ENCODE measurements at places on chromosomes 4 and X.

DNA sequence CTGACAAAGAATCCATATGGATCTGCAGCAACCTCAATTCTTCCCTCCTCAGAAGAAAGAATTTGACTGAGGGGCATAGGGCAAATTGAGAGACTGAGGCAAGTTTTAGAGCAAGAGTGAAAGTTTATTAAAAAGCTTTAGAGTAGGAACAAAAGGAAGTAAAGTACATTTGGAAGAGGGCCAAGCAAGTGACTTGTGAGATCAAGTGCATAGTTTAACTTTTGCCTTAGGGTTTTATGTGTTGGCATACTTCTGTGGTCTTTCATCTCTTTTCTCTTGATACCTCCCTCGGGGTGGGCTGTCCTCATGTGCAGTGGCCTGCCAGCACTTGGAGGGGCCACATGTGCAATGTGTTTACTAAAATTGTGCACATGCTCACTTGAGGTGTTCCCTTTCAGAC lies 98.0 kb upstream of the MAGEB16 start:
- DNase-seq = no peak

DNA sequence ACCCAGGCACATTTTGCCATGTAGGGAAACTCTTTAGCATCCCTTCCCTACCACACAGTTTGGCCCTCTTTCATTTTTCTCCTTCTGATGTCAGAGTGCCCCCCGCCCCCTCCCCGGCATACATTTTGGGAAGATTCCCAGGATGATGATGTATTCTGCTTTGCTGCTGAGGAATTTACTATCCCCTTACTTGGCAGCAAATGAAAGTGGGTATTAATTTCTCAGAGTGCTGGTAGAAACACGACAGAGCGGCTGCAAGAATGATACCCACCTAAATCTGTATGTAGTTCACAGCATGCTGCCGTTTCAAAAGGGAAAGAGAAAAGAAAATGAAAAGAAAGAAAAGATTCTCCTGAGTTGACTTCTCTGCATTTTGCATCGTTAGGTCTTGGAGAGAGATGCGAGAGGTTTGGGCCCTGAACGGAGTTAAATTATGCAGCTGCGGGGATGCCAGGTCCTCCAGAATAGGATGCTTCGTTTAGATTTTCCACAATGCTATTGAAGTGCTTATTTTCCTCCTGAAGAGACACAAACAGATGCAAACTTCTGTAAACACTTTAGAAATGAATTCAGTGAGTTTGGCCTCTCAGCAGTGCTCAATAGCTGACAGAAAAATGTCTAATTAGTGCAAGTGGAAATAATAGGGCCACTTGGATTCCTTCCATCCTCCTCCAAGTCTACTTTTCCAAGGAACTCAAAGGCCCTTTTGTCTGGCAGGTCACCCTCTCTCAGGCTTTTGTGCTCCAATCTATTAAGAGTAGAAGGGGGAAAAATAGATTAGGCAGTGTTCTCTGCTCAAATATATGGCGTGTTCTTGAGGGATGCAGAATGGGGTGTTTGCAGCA lies 106.2 kb downstream of the ALPK1 start:
- peak; percentile 24 for DNase-seq

DNA sequence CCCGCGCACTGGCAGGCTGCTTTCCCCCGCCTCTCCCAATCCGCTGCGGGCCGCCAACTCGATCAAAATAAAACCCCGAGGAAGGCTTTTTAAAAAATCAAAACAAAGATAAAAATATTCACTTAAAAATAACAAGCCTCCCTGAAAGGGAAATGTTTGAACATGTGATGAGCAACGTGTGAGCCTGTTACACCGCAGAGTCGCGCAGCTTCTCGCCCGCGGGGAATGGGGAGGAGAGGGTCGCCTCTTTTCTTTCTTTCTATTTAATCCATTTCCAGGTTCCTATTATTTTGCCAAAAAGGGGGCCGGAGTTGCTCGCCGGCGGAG lies 326.0 kb upstream of the F9 start:
- DNase-seq = no peak

DNA sequence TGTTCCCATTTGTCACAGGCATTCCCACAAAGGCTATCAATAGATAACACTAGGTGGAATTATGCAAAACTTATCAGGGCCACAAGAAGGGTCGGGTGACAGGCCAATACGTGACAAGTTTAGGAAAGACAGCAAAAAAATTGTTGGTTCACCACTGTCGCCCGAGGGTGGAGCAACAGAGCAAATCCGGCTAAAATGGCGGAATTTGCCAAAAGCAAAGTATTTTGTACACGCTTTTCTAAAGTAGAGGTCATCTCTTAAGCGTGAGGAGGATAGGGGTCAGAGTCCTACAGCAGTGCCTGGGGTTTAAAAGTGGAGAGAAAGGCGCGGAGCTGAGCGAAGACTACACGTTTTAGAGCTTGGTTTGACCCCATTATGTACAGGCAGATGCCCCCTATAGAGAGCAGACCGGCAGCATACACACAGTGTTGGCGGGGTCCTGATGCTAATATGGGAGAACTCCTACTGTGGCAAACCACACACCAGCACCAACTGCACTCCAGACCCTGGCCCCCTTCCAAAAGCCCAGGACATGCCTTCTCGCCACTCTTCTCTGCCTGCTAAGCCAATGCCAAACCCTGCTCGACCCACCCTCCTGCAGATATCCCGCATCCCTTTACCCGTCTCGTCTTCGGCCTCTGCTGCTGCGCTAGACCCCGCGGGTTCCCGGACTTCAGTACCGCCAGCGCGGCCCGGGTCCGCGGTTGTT lies 733 bp downstream of the CCNA2 start:
- DNase-seq = no peak

- DNase-seq = no peak
These were observed 442.7 kb downstream of the RAPGEF2 start for GRCh38 chr4:159545556-159545955.

DNA sequence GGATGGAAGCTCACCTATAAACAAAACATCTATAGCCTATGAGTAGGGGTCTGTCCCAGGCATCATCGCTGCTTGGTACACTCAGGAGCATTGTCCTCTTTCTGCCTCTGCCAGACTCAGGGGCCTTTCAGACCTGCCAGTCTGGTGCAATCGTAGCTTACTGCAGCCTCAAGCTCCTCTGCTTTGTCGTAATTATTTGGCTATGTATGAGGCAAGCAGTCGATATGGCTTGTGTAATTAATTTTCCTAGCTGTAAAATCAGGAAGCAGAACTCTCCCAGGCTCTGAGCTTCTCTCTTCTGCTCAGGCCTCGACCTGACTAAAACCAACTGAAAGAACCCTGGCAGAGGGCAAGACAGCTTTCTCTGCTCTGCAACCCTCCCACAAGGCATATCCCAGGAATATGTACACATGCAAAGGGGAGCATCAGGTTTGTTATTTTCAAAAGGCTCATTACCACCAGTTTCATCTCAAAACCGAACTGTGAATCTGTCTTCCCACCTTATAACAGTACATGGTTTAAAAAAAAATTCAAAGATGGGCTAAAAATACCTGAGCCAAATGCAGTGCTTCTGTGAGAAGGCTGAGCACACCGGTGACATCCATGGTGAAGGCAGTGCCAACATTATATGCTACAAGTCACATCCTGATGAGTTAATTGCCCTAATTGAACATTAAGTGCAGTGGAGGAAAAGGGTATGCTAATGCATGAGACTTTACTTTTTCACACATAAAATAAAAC lies 309.2 kb upstream of the EMCN start:
- no peak for DNase-seq

DNA sequence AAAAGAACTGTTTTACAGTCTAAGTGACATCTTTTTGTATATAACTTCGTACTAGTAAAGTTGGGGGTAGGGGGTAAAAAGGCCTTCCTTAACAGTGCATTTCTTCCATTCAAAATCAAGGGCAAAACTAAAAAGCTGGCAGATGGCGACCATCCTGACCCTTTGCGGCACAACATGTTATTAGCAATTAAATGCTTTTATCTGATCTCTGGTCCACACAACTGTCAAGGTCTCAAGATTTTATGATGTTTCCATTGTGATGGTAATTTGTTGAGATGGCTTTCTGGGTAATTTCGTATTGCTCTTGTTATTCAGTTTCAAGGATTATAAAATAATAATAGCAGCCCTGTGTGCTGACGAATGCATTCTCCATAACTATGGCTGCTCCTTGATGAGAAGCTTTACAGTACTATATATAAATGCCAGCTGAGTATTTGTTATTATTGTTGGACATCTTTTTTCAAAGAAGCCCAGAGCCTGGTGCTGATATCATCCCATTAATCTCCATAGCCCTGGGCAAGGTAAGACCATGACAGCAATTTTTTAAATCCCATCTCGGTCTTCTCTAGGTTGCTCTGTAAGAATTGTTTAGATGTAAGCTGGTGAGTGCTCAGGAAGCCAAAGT lies 89.5 kb downstream of the CBR4 start:
- DNase-seq = no peak

DNA sequence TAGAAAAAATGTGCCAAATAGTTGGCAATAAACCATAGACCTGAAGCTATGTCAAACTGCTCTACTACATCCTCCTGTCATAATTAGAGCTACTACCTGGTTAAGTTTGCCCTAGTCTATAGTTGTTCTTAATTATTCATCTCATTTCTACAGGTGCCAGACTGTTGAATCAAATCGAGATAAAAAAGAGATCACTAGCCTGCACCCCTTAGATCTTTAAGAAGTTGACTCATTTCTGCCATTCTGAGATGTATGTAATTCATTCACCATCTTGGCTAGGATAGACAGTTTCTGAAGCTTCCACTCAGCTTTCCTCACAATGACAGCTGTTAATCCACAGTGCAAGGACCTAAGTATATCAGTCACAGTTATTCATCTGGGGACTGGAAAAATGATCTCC lies 452.1 kb upstream of the BOD1L1 start:
- no peak for DNase-seq

GRCh38 chr4:23438764-23439163 lies 451.1 kb downstream of the PPARGC1A start:
- no peak for DNase-seq

DNA sequence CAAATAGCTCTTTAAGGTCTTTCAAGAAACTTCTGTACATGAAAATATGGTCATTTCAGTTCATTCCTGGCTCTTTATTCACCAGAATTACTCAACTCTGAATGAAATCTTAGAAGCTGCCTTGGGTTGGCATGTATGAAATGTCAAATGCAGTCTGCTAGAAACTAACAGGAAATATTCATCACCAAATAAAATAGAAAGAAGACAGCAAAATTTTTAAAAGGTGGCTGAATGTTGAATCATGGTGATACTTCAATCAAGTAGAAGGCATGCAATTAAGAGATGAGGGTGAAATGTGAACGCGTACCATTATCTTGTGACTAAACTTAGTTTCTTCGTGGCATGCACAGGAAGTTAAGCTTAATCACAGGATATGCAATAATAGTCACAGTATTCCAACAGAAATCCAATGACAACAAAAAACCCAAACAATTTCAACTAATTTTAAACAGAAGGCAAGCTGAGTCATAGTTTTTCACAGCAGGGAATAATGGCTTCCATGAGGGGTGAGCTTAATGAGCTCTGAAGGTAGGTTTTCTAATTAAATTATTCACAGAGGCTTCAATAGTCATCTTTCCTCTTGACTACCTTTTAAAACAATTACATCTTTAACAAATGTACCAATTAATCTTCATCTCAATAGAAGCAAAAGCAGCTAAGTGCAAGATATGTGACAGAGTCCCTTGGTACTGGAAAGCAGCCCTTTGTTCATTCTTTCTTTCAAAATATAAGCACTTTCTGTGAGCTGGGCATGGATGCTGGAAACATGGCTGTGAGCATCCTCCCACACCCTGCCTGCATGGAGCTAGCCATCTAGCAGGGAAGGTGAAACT lies 44.5 kb downstream of the SCFD2 start:
- peak; percentile 86 for DNase-seq

- DNase-seq = no peak
These were observed 76.0 kb downstream of the ADGRG4 start for GRCh38 chrX:136376713-136377112.

- peak; percentile 33 for DNase-seq
These were observed 105.1 kb downstream of the ADGRA3 start for GRCh38 chr4:22410645-22411247.

- peak; percentile 83 for DNase-seq
These were observed 581 bp upstream of the STK32B start for GRCh38 chr4:5050520-5051277.

DNA sequence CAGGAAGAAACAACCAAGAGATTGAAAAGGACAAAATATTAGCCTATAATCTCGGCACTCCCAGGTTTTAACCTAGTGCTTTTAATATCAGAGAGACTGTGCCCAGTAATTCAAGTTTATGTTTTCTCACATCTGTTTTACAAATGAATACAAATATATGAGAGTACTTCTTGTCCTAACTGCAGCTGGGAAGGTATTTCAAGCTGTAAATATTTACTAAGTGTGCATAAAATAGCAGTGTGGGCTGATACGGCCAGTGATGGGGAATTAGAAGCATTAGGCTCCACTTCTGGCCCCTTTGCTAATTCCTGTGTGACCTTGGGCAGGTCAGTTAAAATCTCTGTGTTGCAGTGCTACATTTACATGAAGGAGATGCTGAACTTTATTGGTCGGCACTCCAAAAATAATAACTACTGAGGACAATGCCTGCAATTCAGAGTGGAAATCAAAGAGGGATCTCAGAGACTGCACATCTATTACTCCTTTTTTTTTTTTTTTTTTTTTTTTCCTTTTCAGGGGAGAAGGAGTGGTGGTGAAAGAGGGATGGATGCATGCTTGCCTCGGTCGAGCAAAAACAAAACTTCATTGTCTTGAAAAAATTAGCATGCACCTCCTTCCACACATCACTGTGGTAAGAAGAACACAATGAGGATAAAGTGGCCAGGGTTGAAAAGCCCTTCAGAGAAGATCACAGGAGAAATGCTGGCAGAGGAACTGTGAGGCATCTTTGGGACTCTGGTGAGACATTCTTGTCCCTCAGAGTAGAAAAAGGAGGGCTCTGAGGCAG lies 44.6 kb upstream of the LNX1 start:
- no peak for DNase-seq

- no peak for DNase-seq
These were observed 6.4 kb upstream of the CCSER1 start for GRCh38 chr4:90120815-90121214.

DNA sequence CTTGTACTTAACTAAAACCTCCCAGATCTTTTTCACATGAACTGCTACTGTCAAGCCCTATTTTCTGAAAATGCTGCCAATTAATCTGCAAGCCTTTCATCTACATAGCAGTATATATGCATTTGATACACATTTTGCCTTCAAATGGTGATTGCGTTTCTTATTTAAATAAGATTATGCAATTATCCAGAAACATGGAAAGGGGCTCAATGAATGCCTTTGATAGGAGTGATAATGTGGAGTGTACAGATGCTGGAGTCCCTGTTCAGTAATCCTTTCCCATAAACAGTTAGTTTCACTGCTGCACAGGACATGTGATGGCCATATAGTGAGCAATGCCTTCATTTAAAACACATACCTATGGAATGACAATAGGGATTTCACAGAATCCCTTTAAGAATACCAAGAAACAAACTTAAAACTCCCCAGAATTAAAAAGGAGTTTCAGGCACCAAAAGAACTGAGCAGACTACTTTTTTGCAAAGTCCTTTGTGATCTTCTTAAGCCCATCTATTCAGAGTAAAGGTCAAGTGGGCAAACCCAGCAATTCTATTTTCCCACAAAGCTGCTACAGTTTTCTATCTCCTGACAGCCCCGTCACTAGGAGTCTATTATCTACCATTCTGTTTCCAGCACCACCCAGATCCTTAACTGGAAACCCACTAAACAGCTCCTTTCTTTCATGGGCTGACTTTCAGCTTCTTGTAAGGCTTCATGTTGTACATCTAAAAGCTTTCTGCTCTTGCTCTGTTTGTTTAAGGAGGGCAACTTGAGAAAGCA lies 120.3 kb downstream of the UNC5C start:
- no peak for DNase-seq
